ENCODE measurements at places on chromosomes 3 and 15.

DNA sequence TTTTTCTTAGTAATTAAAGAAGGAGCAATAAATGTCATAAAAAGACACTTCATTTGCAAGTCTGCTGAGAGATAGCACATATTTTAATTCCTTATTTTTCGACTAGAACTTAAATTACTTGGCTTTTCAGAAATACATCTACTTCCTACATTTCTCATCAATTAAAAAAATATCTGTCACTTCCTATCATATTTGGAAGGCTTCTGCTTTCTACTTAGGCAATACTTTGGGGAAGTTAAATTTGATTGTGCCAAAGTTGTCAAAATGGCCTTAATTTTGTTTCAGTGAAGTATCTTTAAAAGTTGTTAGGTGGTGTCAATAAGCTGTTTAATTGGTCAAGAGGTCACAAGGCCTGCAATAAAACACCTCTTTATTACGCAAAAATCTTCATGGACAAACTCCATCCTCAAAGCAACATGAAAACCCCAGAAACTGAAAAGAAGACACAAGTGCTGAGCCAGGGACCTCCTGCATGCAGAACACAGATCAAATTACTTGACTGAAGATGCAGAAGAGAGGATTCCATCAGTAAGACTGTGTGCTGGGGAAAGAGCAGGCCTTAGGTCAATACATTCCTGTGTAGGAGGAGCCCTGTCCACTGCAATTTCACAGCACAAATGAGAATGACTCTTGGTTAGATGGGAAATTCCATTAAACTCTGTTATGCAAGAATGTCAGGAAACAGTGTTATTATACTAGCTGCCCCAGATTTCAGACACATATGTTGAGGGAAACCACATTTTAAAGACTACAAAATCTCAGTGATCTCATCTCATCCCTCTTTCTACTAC is 48.0 kb upstream of the FSTL1 start:
- no peak for DNase-seq

- no peak for DNase-seq
Measured at GRCh38 chr15:90828111-90828510, 40.3 kb upstream of the FURIN start.

DNA sequence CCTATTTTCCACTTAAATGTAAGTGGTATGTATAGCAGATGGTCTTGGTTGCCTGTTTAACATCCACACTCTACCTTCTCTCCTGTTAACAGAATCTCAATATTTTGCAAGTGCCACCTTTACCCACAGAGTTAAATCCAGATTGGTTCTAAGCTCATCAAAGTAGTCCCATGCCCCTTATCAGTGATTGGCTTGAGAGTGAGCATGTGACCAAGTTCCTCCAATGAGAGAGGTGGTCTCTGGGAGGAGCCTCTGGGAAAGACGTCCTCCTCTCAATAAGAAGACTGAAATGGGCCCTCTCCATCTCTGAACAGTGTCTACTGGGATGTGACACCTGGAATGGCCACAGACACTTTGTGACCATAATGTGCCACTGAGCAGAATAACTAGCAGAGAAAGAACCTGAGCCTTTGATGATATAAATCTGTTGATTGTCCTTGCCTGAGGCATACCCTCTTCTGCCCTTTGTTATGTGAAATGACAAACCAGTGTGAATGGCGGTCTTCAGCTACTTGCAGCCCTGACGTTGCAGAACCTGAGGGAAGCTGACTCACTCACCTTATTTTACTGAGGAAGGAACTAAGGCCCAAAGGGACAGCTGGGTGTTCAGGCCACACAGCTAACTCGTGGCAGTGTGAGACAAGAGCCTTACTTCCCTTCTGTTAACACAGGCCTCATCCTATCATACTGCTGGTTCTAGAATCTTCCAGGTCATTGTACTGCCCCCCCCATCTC is 42.4 kb upstream of the LARS2 start:
- no peak for DNase-seq

GRCh38 chr3:9820946-9821345 is 10.9 kb downstream of the TTLL3 start:
- DNase-seq, result no peak

DNA sequence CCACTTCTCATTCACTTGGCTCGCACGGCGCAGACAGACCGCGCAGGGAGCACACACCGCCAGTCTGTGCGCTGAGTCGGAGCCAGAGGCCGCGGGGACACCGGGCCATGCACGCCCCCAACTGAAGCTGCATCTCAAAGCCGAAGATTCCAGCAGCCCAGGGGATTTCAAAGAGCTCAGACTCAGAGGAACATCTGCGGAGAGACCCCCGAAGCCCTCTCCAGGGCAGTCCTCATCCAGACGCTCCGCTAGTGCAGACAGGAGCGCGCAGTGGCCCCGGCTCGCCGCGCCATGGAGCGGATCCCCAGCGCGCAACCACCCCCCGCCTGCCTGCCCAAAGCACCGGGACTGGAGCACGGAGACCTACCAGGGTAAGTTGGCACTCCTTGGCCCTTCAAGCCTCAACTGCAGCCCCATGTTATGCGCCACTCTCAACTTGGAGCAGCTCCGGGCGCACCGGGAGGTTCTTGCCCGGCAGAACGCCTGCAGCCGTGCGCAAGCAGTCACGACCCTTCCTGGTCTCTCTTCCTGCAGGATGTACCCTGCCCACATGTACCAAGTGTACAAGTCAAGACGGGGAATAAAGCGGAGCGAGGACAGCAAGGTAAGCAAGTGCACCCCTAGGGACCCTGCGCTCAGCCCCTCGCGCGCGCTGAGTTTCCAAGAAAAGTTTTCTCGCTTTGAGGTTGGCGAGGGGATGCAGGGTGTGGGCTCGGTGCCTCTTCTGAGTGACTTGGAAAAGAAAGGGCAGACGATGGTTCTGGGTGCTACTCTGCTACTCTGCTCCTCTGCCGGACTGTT is at the start of gene BHLHE40:
Gene BHLHE40 (plus strand): TSS at position 10 of the 801 bp plus-strand sequence. CDS start 282 bp downstream, at position 292.
- no peak for DNase-seq

DNA sequence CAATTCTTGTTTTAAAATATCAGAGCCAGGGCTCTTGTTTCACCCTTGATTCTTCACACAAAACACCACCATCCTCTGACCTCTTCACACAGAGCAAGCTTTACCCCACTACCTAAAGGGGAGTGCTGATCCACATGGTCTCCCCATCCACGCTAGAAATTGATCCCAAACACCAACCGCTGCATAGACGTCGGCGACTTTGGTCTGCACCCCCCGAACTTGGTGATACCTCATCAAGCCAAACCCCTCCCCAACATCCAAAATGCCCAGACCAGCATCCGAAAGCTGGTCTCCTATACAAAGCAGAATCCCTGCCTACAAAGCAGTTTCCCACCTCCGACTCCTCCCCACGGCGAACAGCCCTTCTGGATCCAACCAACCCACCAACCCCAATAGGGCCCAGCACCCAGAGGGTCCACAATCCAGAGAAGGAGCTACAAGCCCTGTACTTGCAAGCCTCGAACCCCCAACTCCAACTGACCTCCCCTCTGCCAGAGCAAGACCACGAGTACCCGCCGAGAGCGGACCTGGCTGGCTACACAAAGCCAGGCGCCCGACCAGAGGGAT is 25.8 kb upstream of the MTHFS start:
- no peak for DNase-seq

DNA sequence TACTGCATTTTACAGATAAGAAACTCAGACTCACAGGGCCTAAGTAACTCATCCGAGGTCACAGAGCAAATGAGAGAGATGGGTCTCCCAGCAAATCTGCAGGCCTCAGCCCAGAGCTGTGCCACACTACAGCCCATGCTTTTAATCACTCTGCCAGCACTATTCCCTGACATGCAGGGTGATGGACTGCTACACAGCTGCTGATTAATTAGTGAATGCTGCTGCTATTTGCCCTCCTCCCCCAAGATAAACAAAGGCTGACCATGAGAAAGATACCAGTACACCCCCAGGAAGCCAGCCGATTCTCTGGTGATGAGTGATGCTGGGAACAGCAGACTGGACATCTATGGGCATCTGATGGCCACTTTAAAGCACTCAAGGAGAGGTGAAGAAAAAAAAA is 39.3 kb downstream of the RFTN1 start:
- no peak for DNase-seq

All from omental fat pad (tissue), 4 donors.